Inflammatory macrophage treated with lipopolysaccharide for 1 hour (primary cell): ENCODE measurements at places on chromosomes 2 and 18.

DNA sequence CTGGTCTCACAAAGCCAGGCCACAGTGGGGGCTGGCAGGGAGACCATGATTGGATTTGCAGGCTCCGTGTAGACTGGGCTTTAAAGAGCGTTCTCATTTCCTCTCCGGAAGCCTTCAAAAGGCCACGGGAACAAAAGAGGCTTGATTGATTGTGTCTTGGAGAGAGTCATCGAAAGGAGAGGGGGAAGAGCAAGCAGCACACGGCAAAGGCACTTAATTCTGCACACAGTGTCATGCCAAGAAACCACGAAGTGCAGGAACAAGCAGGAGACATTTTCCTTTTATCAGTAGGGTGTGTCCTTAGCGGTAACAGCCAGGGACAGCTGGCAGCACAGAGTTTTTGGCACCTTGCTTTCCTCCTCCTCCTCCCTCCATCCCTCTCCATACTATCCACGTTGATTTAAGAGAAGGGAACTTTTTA, 47.7 kb downstream of the GLI2 start:
- no peak for DNase-seq

- DNase-seq, result no peak
Observed at GRCh38 chr2:133841900-133842299, 273.6 kb upstream of the NCKAP5 start.

DNA sequence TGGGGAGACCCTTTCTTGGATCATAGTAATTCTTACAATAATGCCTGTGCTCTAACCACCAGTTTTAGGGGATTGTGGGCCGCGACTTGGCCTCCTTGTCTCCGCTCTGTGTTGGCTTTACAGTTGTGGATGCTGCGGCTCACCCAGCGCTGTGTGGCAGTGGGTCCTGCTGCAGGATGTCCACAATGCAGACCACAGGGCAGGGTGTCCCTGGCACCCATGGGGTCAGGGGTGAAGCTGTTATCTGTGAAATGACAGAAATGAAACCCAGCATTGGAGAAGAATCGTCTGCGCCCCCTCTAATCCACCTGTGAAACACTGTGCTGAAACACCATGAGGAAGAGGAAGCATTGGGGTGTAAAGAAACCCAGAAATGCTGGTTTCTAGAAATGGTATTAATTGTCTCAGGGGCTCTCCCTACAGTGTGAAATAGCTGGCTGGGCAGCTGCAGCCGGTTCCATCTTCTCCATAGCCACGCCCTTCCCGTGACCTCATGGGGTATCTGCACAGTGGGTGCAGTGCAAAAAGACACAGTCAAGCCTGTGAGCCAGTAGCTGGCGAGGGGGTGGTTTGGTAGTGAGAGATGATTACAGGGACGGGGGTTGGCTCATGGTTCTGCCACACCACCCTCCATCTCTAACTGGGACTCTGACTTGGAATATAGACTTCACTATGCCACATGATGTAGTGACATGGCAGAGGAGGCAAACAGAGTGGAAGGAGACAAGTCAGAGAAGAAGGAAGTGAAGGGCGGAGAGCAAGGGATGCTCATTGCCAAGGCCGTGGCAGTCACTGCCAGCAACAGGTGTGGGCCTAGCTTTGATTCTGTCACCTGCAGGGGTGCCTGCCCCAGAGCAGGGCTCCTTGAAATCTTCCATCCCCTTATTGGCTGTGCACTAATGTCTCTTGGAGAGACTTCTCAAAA, 16.2 kb downstream of the INPP4A start:
- DNase-seq, result peak; percentile 56

DNA sequence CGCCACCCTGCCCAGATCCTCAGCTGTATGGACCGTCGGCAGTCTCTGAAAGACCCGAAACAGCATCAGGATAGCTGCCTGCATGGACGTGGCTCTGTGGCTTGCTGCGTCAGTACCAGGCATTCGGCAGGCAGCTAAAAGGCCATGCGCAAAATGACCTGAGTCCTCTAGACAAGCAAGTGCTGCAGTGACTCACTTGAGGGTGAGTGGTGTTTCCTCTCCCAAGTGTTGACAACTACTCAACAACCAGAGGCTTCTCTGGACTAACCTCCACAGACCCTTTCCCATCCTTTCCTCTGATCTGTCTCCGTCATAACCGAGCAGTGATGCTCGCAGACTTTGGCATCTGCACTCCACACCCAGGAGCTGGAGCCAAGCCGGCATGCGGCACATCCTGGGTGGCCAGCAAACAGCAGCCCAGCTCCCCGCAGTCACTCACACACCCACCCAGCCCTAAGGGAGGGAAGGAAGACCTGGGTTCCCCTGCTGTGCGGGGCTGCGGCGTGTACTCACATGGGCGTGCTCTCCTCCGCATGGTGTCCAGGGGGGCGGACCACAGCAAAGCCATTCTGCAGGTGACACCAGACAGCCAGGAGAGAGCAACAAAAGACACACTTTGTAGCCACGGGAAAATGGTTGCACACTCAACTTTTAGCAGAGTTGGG, 239.3 kb downstream of the TWIST2 start:
- no peak for DNase-seq

GRCh38 chr2:129709956-129710598, 269.4 kb upstream of the RAB6C start:
- DNase-seq, result no peak

- no peak for DNase-seq
Observed at GRCh38 chr2:191304939-191305875, 60.0 kb downstream of the MYO1B start.

DNA sequence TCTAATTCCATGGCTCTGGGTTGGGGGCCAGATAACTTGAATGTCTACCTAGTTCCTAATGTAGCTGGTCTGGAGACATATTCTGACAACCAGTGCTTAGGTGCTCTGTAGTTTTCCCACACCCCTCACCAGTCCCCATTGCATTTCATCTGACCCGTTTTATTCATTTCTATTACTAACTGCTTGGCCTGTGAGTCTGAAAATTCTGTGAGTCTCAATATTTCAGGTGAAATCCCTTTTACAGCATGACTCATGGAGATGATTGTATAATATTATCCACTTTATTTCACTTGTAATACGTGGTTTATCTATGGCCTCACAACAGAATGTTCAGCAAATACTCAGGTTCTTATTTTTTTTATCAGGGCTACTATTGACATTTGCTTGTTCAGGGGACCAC, 103.7 kb upstream of the UGP2 start:
- no peak for DNase-seq

GRCh38 chr2:221958224-221958623, 340.6 kb downstream of the PAX3 start:
- DNase-seq, result no peak

DNA sequence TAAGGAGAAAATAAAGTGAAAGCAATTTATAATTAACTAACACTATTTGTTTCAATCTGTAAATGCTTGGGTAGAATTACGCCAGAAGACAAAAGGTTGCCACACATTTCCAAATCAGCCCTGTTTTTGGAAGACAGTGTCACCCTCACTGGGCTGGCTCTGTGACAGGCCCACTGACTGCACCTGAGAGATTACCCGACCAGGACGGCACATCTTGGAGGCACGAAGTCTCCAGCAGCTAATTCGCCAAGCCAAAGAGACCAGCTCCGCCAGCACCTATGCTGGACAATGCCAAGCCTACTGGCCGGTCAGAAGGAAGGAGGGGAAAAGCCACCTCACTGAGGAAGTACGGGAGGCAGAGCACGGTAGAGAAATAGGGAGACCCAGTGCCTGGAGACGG, 61.9 kb downstream of the CYB5A start:
- no peak for DNase-seq

DNA sequence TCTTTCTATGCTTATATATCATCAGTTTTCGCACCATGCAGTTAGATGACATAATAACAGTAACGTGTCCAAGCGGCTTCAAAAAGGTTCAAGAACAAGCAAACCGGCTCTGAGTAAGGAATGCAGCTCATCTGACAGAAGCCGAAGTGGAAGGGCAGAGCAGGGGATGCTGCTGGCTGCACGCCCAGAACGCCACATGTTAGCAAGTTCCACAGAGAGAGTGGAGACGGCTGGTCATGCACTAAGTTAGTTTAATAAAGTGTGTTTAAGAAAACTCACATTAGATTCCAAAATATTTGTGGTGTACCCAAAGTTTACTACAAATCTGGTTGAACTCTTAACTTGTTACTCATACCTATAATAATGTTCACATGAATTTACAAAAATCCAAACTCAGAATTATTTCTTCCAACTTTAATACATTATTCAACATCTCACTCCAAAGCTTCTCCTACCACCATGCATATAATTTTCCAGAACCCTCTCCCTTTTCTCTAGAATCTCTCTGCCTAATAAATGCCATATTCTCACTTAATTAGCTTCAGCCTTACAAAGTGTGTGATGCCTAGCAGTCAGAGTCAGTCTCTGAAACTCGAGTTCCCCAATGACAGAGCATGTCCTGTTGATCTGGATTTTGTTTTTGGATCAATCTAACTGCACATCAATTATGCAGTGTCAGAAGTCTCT, 170.0 kb downstream of the DNAH7 start:
- DNase-seq, result no peak

DNA sequence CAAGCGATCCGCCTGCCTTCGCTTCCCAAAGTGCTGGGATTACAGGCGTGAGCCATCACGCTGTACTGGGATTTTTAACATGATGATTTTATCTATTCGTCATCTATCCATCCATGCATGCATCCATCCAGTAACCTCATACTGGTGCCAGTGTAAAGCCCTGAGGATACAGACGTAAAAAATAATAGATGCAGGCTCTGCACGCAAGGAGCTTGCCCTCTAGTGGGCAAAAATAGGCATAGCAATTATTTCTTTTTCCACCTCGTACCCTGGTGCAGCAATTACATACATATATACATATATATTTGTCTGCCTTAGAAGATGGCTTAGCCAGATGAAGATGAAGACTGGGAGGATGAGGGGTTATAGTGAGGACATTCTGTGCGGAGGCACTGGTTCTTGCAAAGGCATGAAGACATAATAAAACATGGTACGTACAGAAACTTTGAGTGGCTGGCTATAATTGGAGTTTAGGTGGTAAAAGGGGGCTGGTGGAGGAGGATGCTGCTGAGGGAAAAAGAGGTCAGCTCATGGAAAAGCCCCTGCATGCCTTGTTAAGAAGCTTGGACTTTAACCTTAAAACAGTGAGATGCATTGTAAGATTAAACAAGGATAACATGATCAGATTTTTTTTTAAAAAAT, 19.6 kb upstream of the RPIA start:
- DNase-seq, result peak; percentile 34

GRCh38 chr2:165891345-165891744, 62.2 kb downstream of the TTC21B start:
- DNase-seq, result no peak

GRCh38 chr2:126658905-126659561, 3.1 kb downstream of the GYPC start:
- DNase-seq, result peak; percentile 65

DNA sequence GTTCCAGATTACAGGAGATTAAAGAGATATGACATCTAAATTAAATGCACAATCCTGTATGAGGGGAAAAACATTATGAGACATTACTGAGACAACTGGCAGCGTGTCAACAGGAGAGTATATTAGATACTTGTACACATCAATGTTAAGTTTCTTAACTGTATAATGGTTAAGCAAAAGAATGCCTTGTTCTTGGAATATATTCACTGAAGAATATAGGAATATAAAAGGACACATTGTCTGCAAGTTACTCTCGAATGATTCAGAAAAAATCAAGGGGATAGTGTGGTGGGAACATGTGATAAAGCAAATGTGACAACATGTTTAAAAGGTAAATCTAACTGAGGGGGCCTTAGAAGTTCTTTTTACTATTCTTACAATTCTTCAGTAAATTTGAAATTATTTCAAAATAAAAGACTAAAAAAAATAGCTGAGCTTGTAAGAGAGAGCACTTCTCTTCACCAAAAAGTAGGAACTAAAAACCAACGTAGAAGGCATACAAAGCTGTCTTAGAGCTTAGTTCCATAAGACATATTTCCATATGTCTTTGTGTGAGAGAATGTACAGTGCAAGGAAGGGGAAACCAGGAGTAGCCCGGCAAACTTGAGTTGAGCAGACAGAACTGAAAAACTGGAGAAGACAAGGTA, 7.5 kb downstream of the WDPCP start:
- no peak for DNase-seq

- DNase-seq, result no peak
Observed at GRCh38 chr2:215367662-215368492, 56.0 kb downstream of the ATIC start.

DNA sequence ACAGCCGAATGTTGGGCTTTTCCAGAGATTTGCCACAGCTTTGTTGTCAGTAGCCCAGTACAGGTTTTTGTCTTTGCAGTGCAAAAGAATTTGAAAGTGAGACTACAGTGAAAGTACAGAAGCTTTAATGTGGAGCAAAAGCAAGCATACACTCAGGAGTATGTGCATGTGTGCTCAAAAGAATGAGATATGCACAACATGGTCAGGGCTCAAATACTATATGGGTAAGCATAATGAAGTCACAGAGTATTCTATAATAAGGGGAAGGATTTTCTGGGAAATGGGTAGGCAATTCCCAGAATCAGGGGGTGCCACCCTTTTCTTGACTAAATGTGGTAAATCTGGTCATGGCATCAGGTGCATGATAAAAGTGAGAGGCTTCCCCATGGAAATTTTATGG, 72.1 kb upstream of the SULT1C3 start:
- no peak for DNase-seq

DNA sequence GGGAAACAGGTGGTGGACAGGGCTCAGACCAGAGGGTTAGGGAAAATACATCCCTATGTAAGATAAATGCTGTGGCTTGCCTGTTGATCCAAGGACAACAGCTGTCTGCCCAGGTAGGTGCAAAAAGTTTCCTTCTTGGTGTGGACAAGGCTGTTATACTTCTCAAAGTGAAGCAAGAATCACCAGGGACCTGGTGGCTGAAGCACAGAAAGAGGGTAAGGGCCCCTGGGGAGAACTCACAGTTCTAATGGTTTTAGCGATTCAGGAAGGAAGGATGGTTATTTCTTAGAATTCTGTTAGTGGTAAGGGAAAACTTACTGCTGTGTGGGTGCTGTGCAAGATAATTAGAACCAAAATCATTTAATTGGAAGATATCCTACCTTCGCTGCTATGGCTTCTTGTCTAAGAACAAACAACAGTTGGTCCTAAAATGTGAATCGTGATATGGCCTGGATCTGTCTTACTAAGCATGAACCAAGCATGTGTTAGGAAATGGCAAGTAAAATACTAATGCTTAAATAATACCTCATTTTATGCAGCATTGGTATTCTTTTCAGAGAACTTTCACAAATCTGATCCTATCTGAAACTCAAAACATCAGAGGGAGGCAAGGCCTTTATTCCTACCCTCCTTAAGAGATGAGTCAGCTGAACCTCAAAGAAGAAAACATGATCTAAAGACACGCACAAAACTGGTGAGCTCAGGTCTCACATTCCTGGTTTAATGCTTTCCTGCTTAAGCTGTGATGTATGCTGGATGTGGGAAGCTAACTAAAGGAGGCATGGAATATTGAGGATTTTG, 159.2 kb upstream of the THUMPD2 start:
- DNase-seq, result no peak

DNA sequence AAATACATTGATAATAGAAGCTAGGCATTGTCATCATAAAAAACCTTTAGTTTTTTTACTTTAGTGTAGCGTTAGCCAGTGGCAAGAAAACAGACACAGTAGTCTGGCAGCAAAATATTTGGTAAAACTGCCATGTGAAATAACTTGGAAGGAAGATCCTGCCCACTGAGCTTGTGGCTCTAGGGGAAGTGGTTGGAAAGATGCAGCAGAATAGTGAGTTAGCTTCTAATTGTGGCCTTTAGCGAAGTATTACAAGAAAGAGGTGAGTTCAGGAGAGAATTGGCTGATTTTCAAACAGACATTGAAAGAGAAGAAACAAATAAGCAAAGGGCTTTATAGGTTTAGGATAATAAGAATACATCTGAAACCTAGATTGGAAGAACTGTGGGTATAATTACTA, 1887.8 kb upstream of the CELF4 start:
- DNase-seq, result no peak
